ENCODE measurements at places on chromosomes 4 and X. TPM values are rescaled to one million over a fixed set of nuclear protein-coding genes. Genes with fewer than 3 reads are reported as not detected.

PFKFB1 gene
- 2.4 TPM for total RNA-seq

DMRTC1 gene
- not detected for total RNA-seq

NUP54 gene
- total RNA-seq: 29.7 TPM

TMEM164 gene
- 20.3 TPM for total RNA-seq

MYL5 gene
- total RNA-seq: 5.2 TPM

HAND2 gene
- 1.9 TPM for total RNA-seq

MXD4 gene
- total RNA-seq: 62.4 TPM

ANXA3 gene
- total RNA-seq: 137 TPM

ERAS gene
- not detected for total RNA-seq

TCEAL2 gene
- total RNA-seq: 2.9 TPM

PPP1R2C gene
- total RNA-seq: not detected

SYTL4 gene
- 32.9 TPM for total RNA-seq

COL4A5 gene
- total RNA-seq: 9.3 TPM

BMP3 gene
- total RNA-seq: 40.6 TPM

ING2 gene
- total RNA-seq: 16.9 TPM
